RPMI7951 (cell line): ENCODE measurements at places on chromosomes 2 and 18. TPM values are rescaled to one million over a fixed set of nuclear protein-coding genes. Genes with fewer than 3 reads are reported as not detected.

DNA sequence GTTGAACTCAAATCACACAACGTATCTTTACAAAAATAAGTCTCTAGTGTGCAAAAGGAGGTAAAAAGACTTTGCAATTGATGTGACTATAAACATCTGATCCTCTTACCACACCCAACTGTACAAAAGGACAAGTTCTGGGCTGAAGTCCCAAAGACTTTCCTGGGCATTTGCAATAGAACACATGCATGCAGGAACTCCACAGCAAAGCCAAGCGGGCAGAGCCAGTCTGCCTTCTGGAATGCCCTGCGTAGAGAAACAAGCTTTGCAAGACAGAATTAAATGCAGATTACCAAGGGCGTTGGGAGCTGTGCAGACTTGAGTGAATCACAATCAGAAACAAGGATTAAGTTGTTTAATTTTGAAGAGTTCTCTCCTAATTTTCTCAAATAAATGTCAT is 208.4 kb upstream of the ZNF521 start:
- no peak for DNase-seq

DNA sequence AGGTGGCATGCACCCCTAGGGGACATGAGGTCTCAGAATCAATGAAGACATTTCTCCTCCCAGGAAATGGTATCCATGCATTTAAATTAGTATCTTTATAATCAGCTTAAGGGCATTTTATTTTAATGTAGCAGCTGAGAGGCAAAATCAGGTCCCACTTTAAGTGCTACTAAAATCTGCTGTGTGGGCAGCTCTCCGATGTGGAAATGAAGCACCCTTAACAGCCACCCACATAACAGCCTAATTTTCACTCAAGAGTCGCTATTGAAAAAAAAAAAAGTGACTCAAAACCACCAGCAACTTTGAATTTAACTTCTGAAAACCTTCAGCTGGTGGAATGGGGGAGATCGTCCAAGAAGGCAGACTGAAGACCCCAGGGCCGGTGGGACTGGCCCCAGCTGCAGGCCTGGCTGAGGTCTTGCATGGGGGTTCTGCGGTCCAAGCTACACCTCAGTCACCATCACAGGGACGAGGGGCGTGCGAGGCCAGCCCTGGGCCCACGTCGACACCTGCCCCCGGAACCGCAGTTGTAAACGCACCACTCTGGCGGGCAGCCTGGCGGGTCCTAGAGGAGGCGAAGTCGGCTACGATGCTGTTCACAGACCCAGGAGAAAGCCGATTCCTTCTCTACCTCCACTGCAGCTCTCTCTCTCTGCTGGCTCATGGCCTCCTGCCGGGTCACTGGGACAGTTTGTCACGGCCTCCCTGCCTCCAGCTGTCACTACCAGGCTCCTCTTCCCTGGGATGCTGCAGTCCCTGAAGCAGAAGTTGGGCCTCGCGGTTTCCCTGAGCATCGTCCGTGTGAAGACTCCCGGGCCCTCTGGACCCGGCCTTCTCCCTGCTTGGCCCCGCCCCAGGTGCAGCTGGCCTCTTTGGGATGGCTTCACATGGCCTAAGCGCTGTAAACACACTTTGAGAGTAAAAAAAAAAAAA is 111.9 kb downstream of the KCNF1 start:
- no peak for DNase-seq

Gene KYNU
- total RNA-seq = 25.5 and 31.6 TPM in 2 replicates

- no peak for DNase-seq
Observed at GRCh38 chr2:51068237-51068636, 36.3 kb upstream of the NRXN1 start.

- no peak for DNase-seq
Observed at GRCh38 chr2:57728691-57729090, 317.9 kb upstream of the VRK2 start.

- DNase-seq = no peak
Observed at GRCh38 chr2:37682473-37682872, 11.0 kb upstream of the CDC42EP3 start.

GRCh38 chr2:46979571-46979979 is 64.0 kb upstream of the MCFD2 start:
- DNase-seq = no peak

Gene ATOH8
- total RNA-seq = 7.2 and 7.3 TPM in 2 replicates

Gene EFHD1
- 1.2 and 1.7 TPM in 2 replicates for total RNA-seq

Gene STPG4
- total RNA-seq = not detected in 2 replicates

- DNase-seq = peak; percentile 41
Observed at GRCh38 chr2:105468582-105469042, 69.8 kb upstream of the FHL2 start.

- no peak for DNase-seq
Observed at GRCh38 chr2:105249181-105249580, 7.6 kb downstream of the GPR45 start.

- no peak for DNase-seq
Observed at GRCh38 chr2:226669249-226669648, 130.4 kb downstream of the IRS1 start.

DNA sequence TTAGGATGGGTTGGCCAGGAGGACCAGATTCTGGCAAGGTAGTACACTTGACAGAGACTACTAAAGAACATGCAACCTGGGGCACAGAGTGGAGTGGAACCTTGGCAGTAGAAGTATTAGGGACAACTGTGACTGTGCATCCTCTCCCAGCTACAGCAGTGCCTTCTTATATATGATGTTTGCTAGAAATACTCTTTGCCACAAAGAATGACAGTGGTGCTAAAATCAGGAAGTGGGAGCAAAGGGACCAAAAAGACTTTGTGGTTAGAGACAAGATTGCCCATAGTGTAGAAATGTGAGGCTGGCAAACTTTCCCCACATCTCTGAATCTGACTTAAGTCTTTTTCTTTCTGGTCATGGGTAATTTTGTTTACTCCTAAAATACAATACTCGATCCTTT is 9.4 kb upstream of the SLC38A11 start:
- DNase-seq = no peak

GRCh38 chr2:224591220-224591619 is 6.1 kb upstream of the CUL3 start:
- DNase-seq = no peak

- no peak for DNase-seq
Observed at GRCh38 chr2:140057928-140058327, 1277.7 kb upstream of the NXPH2 start.

GRCh38 chr2:66805016-66805865 is 370.3 kb downstream of the MEIS1 start:
- no peak for DNase-seq

Gene MRPS9
- 34.1 and 36.4 TPM in 2 replicates for total RNA-seq

Gene PRSS56
- total RNA-seq = not detected in 2 replicates

Gene RDH14
- 13.6 and 13.9 TPM in 2 replicates for total RNA-seq

Gene OXER1
- not detected in 2 replicates for total RNA-seq

- DNase-seq = peak; percentile 100
Observed at GRCh38 chr2:199228887-199229819, 228.6 kb downstream of the SATB2 start.

GRCh38 chr2:239012936-239013677 is 165.2 kb downstream of the TWIST2 start:
- no peak for DNase-seq

DNA sequence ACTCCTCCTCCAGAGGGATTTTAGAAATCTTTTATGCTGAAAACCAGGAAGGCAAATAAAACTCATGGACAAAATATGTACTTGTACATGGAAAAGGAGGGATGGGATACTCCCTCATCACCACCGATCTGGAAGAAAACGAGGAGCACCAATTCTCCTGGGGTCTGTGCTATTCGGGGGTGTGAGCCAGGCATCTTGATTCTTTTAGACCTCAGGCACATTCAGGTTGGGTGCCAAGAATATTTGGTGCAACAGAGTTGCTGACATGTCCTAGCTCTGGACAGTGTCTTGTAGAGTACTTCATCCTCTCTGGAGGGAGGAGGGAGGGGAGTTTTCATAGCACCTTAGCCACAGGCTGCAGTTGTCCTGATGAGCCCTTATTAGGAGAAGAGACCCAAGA is 163.0 kb downstream of the PRKCE start:
- no peak for DNase-seq

Gene FABP1
- total RNA-seq = not detected in 2 replicates

GRCh38 chr2:96527286-96528005 is 9.1 kb upstream of the ARID5A start:
- DNase-seq = no peak

DNA sequence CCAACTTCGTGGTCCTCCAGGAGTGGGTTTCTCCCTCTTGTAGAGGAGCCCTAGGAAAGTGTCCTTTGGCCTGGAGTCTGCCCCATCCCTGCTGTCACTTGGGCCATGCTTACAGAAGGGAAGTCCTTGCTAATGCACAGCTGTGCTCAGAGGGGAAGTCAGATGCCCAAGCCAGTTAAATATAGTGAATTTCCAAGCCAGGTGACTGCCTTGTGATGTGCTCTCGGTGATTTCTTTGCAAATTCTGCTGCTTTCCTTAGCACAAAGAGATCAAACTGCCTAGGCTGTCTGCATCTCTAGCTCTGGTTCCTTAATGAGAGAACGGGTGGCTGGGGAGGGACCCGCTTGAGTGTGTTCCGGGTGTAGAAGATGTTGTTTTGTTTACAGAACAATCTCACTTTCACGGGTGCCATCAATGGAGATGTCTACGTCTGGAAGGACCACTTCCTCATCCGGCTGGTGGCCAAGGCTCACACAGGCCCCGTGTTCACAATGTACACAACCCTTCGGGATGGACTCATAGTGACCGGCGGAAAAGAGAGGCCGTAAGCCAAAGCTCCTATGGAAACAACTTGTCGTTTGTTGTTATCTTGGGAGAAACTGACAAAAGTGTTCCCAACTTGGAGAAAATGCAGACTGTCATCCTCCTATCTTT is 91.4 kb downstream of the RTN4 start:
- DNase-seq = no peak

DNA sequence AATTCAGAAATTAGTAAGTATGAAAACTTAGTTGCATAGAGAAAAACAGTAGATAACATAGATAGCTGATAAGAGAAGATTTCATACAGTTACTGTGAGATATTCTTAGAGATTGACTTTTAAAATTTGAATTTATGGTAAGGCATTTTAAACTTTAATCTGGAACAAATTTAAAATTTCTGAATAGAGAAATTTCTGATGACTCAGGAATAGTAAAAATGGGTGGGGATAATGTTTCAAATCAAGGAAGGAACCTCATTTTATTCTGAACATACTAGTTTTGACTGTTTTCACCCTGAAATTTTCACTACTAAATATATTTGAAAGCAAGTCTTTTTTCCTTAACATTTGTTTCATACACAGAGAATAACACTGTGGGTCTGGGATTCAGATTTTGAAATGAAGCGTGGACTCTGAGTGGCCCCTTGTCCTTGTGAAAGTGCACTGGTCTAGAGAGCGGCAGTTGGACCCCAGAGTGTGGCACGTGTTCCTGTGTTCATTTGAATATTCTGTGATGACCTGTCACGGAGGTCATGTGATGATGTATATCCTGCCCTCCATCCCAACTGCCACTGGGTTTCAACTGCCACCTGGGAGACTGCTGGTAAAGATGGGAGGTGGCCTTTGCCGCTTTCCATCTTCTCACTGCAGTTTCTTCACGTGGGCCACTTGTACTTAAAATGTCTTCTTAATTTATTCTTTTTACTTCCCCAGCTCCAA is 38.5 kb upstream of the RAB6D start:
- DNase-seq = no peak

Gene TCF23
- total RNA-seq = not detected in 2 replicates

GRCh38 chr18:35376393-35376741 is 770 bp downstream of the ZNF396 start:
- no peak for DNase-seq

Gene GKN1
- total RNA-seq = not detected in 2 replicates

DNA sequence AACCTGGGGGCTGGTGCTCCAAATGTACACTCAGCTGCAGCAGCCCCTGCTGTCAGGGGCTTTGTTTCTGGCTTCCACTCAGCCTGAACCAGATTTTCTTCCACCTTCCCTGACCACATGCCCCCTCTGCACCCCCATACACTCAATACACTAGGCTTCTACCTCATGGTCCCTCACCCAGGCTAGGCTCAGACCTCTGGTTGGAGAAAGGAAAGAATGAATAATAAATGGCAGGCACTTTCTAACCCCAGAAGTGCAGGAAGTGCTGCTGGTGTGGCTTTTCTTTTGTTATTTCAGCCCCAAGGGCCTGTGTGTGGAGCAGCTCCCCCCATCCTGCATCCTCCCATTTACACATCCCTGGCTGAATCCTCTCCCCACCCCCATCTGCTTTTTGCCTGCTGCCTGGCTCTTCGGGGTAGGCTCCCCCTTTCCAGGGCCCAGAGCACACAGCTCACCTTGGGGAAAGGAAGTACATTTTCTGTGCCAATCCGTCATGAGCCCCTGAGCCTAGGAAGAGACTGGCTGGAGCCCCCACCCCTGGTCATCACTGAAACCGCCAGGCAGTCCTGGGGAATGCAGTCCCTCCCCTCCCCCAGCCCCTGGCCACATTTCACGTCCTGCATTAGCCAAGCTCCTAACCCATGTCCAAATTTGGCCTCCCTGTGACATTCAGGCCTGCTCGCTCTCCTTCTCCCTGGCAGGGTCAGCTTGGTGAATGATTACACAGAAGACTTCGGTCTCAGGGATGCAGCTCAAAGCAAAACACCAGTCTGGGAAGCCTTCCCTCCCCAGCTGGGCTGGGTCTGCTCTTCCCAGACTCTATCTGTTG is 2.6 kb downstream of the DYSF start:
- DNase-seq = peak; percentile 79

Gene CAPN14
- 0.96 and 1.3 TPM in 2 replicates for total RNA-seq

GRCh38 chr2:182682210-182682609 is 33.8 kb upstream of the DNAJC10 start:
- no peak for DNase-seq

GRCh38 chr2:96870626-96871255 is 861 bp upstream of the SEMA4C start:
- DNase-seq = peak; percentile 63

Gene GULP1
- total RNA-seq = 83.9 and 87.0 TPM in 2 replicates

Gene MSGN1
- total RNA-seq = not detected in 2 replicates

DNA sequence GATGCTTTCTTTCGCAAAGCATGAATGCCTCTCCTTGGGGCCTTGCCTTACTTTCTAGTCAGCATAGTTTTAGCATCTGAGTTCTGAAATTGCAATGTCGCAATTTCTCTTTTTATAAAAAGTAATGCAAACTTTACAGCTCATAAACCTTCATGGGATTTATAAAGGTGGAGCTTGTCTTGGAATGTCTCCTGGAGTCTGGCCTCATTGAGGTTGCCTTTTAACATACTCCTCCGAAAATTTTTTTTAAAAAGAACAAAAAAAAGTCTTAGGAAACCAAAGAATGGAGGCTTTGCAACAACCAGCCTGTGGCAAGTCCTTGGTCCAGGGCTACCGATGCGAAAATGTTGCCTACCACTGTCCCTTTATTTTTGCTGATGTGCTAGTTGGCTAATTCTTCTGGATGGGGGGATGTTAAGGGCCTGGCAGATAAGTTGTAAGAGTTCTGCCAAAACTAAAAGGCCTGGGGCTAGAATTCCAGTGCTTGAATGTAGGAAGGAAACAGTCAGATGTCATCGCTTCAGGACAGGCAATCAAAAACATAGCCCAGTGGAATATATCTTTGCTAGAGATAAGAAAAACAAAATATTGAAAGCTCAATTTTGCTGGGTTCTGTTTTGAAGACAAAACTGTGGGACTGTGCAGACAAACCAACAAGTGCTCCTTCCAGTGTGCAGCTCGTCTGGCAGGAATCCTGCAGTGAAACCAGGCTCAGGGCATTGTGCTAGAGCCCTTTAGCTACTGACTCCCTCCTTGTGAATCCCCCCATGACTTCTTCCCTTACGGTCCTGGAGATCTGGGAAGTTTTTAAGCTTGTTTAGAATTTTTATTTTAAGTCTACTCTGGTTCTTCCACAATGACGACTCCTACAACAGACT is 213.0 kb downstream of the PIEZO2 start:
- DNase-seq = peak; percentile 92

GRCh38 chr2:65129286-65129825 is 550 bp downstream of the RAB1A start:
- peak; percentile 15 for DNase-seq

GRCh38 chr2:118059919-118060478 is 28.3 kb upstream of the INSIG2 start:
- DNase-seq = peak; percentile 76

- DNase-seq = no peak
Observed at GRCh38 chr18:985212-985661, 80.6 kb downstream of the ADCYAP1 start.
